ENCODE measurements at places on chromosomes 2 and 18.

- no peak for DNase-seq
Observed at GRCh38 chr2:178895171-178895570, 87.9 kb upstream of the TTN start.

GRCh38 chr2:149611100-149611820, 23.7 kb upstream of the MMADHC start:
- no peak for DNase-seq

GRCh38 chr18:10420561-10421352, 33.7 kb upstream of the APCDD1 start:
- DNase-seq, result no peak

- DNase-seq, result no peak
Observed at GRCh38 chr2:26711457-26712161, 19.1 kb downstream of the KCNK3 start.

DNA sequence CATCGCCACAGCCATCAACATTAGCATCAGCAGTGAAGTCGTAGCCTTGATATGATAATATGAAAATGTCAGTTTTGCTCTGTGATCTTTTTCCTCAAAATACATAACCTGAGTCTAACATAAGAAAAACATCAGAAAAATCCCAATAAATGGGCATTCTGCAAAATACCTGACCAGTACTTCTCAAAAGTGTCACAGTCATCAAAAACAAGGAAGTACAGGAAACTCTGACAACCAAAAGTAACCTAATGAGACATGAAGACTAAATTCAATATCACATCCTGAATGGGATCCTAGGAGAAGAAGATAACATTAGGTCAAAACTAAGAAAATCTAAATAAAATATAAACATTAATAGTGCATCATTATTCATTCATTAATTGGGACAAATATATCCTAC, 1731.0 kb downstream of the SUCLG1 start:
- DNase-seq, result no peak

DNA sequence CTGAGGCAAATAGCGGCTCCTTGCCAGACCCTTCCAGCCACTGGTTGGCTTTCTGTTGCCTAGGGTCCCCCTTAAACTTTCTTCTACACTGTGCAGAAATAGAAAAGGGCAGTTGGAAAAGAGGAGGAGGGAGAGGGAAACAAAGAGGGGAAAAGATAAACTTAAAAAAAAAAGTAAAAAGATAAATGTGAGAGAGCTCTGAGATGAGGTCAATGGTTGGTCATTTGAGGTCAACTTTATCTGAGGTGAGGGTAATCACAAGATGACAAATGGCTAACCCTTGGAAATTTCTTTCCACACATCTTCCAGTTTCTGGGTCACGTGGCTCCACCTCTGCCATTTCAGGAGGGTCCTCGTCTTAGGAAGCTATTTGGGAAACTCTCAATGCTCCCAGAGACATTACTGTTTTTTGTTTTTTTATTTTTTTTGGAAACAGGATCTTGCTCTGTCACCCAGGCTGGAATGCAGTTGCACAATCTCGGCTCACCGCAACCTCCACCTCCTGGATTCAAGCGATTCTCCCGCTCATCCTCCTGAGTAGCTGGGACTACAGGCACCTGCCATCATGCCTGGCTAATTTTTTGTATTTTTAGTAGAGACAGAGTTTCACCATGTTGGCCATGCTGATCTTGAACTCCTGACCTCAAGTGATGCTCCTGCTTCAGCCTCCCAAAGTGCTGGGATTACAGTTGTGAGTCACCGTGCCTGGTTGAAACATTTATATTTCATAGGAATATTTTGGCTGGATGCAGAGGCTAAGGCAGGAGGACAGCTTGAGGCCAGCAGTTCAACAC, 199.9 kb downstream of the TGIF1 start:
- peak; percentile 26 for DNase-seq

DNA sequence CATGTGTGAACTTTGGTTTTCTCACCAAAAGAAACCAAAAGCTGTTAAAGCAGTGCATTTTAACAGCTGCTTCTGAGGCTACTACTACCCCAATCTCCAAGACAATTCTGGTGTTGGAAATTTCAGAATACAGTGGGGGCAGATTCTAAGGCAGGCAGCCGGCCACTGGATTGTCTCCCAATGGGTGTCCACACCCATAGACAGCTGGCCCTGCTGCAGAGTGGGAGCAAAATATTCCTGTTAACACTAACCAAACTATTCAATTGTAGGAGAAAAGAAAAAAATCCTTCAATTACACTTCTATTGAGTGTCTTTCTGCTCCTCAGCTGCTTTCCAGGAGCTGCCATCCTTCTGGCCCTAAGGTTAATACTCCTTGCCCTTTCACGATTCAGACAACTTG, 223.7 kb downstream of the ALK start:
- no peak for DNase-seq

DNA sequence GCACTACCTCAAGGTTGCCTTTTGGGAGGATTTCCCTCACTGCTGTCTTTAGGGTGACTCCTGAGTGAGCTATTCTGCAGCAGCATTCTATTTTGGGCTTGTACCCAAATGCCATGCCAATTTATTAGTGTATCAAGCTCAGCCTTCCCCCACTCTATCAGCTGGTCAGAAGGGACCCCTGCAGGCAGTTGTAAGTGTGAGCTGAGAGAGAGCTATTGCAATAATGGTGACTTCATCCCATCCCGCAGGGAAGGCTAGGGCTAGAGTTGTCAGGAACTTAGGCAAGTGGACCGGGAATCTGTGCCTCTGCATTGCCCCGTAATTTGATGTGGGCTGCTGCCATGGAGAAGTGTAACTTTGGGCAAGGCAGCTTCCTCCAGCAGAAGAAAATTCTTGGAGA, 1.8 kb upstream of the CRYGB start:
- no peak for DNase-seq

GRCh38 chr2:158213773-158214172, 112.1 kb downstream of the UPP2 start:
- no peak for DNase-seq

GRCh38 chr18:36706134-36706881, 122.5 kb downstream of the TPGS2 start:
- DNase-seq, result no peak

DNA sequence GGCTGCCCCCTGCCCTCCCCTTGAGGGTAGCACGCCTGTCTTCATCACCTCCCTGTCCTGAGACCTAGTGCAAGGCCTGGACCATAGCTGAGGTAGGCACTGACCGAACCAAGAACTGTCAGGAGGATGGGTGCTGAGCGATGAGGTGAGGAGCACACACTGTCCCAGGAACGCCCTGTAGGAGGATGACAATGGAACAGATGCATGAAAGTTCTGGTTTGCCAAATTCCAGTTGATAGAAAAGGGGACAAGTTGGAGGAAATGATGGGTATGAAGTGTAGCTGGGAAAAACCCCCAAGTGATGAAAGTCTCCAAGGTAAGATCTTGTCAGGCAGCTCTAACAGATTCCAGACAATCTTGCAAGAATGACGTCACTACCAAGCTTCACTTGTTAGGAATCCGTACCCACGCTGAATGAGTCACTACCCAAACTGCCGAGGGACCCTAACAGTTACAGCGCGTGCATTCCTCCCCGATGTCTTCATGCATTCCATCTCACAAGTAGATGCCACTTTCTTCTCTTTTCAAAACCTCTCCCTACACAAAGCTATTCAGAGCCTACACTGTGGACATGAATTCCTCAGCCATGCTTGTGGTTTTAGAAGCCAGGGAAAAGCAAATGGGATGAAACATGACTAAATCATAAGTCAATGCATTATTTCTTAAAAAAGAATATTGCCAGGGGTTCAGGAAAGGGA, 27.6 kb downstream of the MRPL33 start:
- peak; percentile 100 for DNase-seq

GRCh38 chr2:85064927-85065577, 68.1 kb upstream of the TCF7L1 start:
- no peak for DNase-seq

GRCh38 chr2:40428439-40428838, 23.5 kb downstream of the SLC8A1 start:
- no peak for DNase-seq

GRCh38 chr2:23859983-23860382, 66.9 kb downstream of the ATAD2B start:
- DNase-seq, result no peak

DNA sequence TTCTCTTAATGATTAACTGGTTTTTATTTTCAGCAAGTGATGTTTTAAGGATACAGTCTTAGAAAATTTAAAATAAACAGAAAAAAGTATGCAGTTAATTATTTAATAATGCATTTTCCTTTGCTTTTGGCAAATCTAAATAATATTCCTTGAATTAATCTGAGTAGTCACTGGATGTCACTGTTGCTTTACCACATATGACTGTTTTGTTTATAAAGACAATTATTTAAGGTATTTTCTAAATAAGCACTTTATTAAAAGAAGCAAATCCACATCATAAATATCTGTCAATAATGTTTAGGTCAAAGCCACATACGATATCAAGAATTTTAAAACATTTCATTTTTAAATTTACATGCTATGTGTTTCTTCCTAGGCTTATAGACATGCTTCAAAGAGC, 40.6 kb upstream of the TFPI start:
- DNase-seq, result no peak

DNA sequence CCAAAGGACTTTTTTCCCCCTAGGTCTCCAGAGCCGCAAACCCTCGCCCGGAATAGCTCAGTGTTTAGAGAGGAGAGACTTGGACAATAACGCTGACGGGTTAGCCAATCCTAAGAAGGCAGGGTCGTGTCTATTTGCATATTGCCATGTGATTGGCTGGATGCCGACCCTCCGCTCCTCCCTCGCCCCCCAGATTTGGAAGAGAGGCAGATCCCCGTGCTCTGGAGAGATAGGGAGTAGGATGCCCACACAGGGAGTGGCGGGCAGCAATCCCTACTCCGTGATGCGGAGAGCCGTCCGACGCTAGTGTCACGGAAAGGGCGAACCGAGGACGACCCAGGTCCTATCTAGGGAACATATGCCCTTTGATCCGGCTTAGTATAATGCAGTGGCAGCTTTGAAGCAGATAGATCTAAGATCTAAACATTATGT, 1.4 kb downstream of the WNT6 start:
- no peak for DNase-seq

- DNase-seq, result no peak
Observed at GRCh38 chr2:207149249-207150213, 16.2 kb downstream of the KLF7 start.

- DNase-seq, result no peak
Observed at GRCh38 chr2:21710031-21710430, 586.3 kb downstream of the TDRD15 start.

- no peak for DNase-seq
Observed at GRCh38 chr2:7852546-7852945, 829.3 kb upstream of the ID2 start.

DNA sequence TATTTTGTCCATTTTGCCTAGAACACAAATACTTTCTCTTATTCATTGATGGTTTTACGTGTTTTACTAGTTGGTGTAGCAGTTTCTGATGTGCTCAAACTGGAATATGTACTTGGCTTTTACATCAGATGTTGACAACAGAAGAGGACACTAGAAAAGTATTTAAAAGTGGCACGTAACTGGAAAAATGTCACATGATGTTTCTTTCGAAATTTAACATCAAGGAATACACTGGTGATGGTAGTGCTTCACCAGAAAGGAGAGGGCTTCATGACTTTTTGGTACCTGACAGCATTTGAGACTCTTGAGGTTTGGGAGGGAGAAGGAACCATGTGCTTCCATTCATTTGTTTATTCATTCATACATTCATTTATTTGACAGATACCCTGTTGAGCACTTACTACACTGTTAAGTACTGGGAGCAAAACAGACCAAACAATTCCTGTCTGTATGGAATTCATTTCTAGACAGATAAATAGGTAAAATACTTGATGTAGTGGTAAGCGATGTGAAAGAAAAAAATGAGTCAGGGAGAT, 1.5 kb downstream of the GIGYF2 start:
- DNase-seq, result no peak

DNA sequence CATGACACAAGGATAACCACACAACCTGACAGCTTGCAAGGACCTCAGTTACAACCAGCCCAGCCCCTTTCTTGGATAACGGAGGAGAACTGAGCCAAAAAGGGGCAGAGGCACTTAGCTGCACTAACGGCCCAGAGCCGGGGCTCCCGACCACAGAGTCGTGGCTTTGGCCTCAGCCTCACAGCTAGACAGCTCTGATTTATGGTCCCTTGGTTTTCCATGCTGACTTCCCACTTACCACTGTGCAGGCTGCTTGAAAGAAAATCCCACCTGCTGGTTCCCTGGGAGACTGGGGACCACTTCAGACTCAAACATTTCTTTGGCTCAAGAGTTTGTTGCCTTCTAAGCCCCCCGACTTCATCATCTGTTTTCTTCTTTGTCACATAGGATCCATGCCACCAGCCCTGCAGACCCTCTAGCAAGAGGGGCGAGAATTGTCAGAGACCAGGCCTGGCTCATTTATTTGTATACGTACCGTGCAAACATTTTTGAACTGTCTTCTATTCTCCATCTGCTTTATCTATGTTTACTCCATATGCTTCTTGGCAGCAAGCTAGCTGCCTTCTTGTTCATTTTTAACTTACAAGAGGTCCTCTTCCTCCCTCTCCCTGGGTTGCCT, 352.6 kb upstream of the MYT1L start:
- DNase-seq, result no peak

DNA sequence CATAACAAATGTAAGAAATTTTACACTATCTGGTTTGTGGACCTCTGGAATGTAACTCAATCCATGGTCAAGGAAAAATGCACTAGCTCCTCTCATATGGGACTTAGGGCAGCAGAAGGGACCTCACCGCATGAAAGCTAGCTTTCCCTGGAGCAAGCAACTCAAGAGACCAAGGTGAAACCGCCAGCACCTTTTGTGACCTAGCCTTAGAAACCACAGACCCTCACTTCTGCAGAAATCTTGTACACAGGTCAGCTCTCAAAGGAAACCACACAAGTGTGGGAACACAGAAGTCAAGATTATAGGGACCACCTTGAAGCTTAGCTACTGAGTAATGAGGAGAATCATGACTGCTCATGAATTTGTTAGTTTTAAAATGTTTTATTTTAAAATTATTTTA, 222.5 kb downstream of the DLGAP1 start:
- no peak for DNase-seq

GRCh38 chr2:86243272-86243671, 44.0 kb downstream of the MRPL35 start:
- DNase-seq, result no peak

- DNase-seq, result no peak
Observed at GRCh38 chr2:100208141-100208770, 65.9 kb upstream of the AFF3 start.

- DNase-seq, result no peak
Observed at GRCh38 chr2:230942920-230943896, 18.2 kb upstream of the GPR55 start.

Data from non-pigmented ciliary epithelial cell (primary cell).